Dermis microvascular lymphatic vessel endothelial cell (primary cell): ENCODE measurements at places on chromosomes 1 and 21.

DNA sequence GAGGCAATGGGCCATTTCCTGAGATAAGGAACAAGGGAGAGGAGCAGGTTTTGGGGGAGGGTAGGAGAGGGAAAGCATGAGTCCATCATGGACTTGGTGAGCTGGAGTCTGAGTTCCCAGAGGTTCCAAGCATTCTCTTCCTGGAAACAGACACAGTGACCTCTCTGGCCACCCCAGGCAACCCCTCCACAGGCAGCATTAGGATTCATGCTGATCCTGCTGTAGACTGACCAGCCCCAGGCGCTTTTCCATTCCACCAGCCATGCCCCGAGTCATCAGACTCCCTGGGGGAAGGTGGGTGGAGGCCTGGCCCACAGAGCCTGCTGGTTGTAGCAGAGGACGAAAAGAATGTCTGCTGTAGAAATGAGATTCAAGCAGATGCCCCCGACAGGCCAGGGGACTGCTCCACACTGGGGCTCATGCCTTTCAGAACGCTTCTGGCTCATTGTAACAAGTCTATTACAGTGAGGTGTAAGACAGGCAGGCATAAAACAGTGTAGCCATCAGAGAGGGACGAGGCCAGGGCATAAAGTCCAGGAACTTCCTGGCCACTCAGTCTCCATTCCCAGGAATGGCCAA lies 52.2 kb downstream of the KCND3 start:
- no peak for DNase-seq

DNA sequence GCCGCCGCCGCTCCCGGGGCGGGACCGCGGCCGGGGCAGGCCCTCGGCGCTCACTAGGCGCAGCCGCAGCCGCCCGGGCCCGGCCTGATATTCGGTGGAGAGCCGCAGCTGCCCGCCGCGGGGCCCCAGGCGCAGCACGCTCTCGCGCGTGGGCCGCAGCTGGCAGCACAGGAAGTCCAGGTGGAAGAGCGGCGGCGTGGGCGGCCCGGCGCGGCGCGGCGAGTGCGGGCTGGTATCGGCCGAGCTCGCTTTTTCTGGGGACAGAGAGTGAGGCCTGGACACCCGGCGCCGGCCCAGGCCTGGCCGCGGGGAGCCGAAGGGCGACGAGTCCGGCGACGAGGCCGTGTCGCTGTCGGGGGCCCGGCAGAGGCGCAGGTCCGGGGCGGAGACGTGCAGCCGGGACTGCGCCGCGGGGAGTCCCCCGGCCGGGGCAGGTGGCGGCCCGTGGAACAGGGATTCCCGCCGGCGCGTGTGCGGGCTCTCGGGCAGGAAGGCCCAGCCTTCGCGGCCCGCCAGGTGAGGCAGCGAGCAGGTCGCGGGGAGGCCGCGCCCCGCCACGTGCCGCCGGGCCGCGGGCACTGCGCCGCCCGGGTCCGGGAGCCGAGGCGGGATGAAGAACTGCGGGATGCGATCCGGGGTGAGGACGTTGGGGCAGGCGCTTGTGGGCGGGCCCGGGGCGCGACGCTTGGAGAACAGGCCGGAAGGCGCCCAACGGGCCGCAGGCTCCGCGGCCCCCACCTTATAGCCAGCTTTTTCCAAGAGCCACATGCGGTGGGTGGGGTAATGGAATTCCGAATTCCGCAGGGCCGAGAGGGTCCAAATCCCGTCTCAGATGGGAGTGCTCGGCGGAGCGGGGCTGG lies 1.2 kb downstream of the C2CD4D start:
- DNase-seq = no peak

DNA sequence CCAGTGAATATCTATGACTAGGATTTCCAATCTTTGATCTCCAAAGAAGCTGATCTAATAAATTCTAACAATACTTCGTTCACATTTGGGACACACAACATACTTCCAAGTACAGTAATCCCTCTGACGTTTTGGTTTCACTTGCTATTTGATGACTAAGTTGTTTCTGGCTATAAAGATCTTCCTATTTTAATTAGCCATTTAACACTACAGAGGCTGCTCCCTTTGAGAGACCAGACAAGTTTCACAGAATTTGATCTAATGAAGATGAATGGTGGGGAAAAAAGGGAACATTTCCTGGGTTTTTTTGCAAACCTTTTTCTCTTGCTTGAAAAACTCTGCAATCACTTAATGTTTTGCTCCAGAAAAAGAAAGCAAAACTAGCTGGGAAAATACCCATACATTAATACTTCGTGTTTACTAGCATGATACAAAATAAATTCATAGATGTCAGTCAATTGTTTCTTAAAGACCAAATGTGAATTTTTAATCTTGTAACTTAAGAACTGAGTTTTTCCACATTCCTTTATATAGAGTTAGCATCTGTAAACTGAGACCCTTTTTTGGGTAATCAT lies 28.0 kb upstream of the GLIS1 start:
- peak; percentile 38 for DNase-seq

GRCh38 chr1:87226341-87226760 lies 102.3 kb upstream of the LMO4 start:
- no peak for DNase-seq

- no peak for DNase-seq
Measured at GRCh38 chr1:15146142-15146680, 7.3 kb upstream of the TMEM51 start.

GRCh38 chr1:45924736-45925135 lies 121.3 kb downstream of the MAST2 start:
- no peak for DNase-seq
